CD14-positive monocyte (primary cell): ENCODE measurements at places on chromosomes 11 and 22. TPM values are rescaled to one million over a fixed set of nuclear protein-coding genes. Genes with fewer than 3 reads are reported as not detected.

DNA sequence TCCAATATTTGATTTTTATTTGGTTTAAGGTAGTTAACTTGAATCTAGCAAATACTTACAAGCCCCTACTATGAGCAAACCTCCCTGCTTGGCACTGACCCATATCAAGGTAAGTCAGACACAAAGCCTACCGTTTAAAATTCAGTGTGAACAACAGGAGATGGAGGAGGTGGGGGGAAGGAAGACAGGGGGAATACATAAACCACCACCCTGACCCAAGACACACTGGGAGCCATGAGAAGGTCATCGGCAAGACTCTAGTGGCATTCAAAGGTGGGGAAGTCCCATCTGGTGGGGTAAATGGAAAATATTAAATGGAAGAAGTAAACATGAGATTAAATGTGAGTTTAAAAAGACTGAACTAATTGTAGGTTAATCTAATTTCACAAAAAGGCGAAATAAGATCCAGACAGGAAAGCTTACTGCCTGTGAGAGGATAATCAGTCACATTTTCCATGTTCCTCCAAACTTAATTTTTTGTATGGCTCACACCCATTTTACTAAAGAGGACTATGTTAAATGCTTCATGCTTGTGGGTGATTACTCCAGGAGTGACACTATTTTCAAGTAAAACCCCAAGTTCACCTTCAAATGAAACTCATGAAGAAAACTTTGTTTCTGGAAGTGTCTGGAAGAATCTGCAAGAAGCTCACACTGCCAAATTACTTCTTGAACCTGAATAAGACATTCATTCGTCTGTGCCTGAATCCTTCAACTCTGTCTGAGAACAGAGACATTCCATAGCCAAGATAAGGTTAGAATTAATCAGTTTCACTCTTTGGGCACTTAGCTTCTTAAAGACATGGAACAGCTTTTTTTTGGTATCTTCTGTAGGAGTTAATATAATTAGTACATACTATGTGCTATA lies 51.7 kb downstream of the PITPNB start:
- H3K36me3 ChIP-seq, result peaks cover 34% of the 10 kb centered on the region
- no peak for DNase-seq
- H3K4me3 ChIP-seq, result no peak overlapping the region
- no peaks in the 10 kb centered on the region for H3K27me3 ChIP-seq
- peaks cover 18% of the 10 kb centered on the region for H3K4me1 ChIP-seq
- H3K27ac ChIP-seq, result no peak overlapping the region

DNA sequence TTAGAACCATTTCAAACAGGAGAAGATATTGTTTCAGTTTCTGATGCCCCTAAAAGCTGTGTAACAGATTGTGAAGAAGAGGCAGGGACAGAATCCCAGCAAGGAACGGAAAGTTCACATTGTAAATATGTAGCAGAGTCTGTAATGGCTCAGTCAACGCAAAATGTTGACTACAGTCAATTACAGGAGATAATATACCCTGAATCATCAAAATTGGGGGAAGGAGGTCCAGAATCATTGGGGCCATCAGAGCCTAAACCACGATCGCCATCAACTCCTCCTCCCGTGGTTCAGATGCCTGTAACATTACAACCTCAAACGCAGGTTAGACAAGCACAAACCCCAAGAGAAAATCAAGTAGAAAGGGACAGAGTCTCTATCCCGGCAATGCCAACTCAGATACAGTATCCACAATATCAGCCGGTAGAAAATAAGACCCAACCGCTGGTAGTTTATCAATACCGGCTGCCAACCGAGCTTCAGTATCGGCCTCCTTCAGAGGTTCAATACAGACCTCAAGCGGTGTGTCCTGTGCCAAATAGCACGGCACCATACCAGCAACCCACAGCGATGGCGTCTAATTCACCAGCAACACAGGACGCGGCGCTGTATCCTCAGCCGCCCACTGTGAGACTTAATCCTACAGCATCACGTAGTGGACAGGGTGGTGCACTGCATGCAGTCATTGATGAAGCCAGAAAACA lies 40.8 kb downstream of the IGLL1 start:
- H3K4me3 ChIP-seq, result no peak overlapping the region
- H3K36me3 ChIP-seq, result no peaks in the 10 kb centered on the region
- H3K4me1 ChIP-seq, result peaks cover 3% of the 10 kb centered on the region
- no peak overlapping the region for H3K27ac ChIP-seq

DNA sequence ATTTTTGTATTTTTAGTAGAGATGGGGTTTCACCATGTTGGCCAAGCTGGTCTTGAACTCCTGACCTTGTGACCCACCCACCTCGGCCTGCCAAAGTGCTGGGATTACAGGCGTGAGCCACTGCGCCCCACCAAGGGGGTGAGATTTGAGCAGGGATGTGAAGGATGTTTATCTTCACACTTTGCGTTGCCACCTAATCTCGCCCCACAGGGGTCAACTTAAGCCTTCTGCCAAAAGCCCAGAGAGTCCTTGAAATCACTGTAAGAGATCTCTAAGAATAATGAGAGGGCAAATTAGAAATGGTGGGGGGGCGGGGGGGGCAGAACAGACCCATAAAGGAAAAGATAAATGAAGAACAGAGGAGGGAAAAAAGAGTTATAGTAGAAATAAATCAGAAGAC lies 158.3 kb upstream of the TIMP3 start:
- peaks cover 9% of the 10 kb centered on the region for H3K4me1 ChIP-seq
- no peaks in the 10 kb centered on the region for H3K27me3 ChIP-seq
- no peak overlapping the region for H3K4me3 ChIP-seq
- no peak overlapping the region for H3K27ac ChIP-seq
- no peaks in the 10 kb centered on the region for H3K36me3 ChIP-seq

SHANK3 gene
- not detected for polyA plus RNA-seq

BARX2 gene
- not detected in 2 replicates for polyA plus RNA-seq

- H3K36me3 ChIP-seq, result no peaks in the 10 kb centered on the region
- H3K27me3 ChIP-seq, result no peaks in the 10 kb centered on the region
- H3K4me3 ChIP-seq, result no peak overlapping the region
- no peak for DNase-seq
- no peak overlapping the region for H3K27ac ChIP-seq
Observed at GRCh38 chr11:74437441-74438042, 29.8 kb downstream of the KCNE3 start.

- no peaks in the 10 kb centered on the region for H3K4me1 ChIP-seq
- H3K4me3 ChIP-seq, result no peak overlapping the region
- H3K27ac ChIP-seq, result no peak overlapping the region
- H3K27me3 ChIP-seq, result no peaks in the 10 kb centered on the region
- DNase-seq, result no peak
Observed at GRCh38 chr11:80204021-80204420, 763.2 kb upstream of the TENM4 start.

GRCh38 chr11:16460508-16460907 lies 104.2 kb upstream of the SOX6 start:
- no peaks in the 10 kb centered on the region for H3K36me3 ChIP-seq
- no peaks in the 10 kb centered on the region for H3K4me1 ChIP-seq
- no peaks in the 10 kb centered on the region for H3K27me3 ChIP-seq

OR4D11 gene
- not detected in 2 replicates for polyA plus RNA-seq

DNA sequence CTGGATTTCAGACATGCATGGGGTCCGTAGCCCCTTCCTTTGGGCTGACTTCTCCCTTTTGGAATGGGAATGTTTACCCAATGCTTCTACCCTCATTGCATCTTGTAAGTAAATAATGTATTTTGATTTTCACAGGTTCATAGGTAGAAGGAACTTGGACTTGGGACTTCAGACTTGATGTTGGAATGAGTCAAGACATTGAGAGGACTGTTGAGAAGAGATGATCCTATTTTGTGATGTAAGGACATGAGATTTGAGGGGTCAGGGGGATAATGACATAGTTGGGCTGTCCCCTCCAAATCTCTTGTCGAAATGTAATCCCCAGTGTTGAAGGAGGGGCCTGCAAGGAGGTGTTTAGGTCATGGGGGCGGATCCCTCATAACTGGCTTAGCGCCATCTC lies 933 bp upstream of the KRTAP5-10 start:
- no peaks in the 10 kb centered on the region for H3K36me3 ChIP-seq
- no peak overlapping the region for H3K4me3 ChIP-seq
- no peak for DNase-seq
- H3K27ac ChIP-seq, result no peak overlapping the region
- no peaks in the 10 kb centered on the region for H3K4me1 ChIP-seq
- H3K27me3 ChIP-seq, result peaks cover 8% of the 10 kb centered on the region

NLRP14 gene
- not detected in 2 replicates for polyA plus RNA-seq

GRCh38 chr22:48827904-48828555 lies 999.6 kb downstream of the BRD1 start:
- H3K27ac ChIP-seq, result no peak overlapping the region
- no peaks in the 10 kb centered on the region for H3K36me3 ChIP-seq
- no peak for DNase-seq

DNA sequence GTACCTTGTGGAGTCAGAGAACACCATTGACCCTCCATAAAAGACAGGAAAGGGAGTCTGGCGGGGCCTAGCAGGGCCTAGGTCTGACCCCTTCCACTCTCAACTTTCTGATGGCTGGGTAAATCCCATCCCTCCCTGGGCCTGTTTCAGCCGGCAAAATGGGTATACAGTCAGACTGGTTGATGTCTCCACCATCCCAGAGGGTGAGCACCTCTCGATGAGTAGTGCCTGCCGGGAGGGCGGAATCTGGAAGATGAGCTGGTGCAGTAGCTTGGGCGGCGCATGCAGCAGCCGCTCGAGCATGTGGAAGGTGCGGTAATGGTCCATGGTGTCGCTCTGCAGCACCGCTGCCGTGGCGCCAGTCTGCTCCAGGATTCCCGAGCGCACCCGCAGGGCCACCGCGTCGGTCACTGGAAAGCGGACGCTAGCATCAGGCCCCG lies 528 bp downstream of the FIBP start:
- no peaks in the 10 kb centered on the region for H3K27me3 ChIP-seq
- DNase-seq, result peak; percentile 51
- H3K4me1 ChIP-seq, result peaks cover 51% of the 10 kb centered on the region
- peaks cover 39% of the 10 kb centered on the region for H3K36me3 ChIP-seq
- peak overlapping the region; percentile 95 for H3K27ac ChIP-seq

GRCh38 chr11:115518983-115519628 lies 14.9 kb upstream of the CADM1 start:
- no peaks in the 10 kb centered on the region for H3K36me3 ChIP-seq
- H3K27ac ChIP-seq, result no peak overlapping the region
- no peaks in the 10 kb centered on the region for H3K4me1 ChIP-seq
- DNase-seq, result no peak

- no peak for DNase-seq
- no peaks in the 10 kb centered on the region for H3K4me1 ChIP-seq
Observed at GRCh38 chr11:7548659-7549274, 35.0 kb downstream of the PPFIBP2 start.

- no peak overlapping the region for H3K27ac ChIP-seq
- no peaks in the 10 kb centered on the region for H3K36me3 ChIP-seq
- no peaks in the 10 kb centered on the region for H3K27me3 ChIP-seq
Observed at GRCh38 chr22:24504540-24504939, 9.4 kb downstream of the UPB1 start.

DNA sequence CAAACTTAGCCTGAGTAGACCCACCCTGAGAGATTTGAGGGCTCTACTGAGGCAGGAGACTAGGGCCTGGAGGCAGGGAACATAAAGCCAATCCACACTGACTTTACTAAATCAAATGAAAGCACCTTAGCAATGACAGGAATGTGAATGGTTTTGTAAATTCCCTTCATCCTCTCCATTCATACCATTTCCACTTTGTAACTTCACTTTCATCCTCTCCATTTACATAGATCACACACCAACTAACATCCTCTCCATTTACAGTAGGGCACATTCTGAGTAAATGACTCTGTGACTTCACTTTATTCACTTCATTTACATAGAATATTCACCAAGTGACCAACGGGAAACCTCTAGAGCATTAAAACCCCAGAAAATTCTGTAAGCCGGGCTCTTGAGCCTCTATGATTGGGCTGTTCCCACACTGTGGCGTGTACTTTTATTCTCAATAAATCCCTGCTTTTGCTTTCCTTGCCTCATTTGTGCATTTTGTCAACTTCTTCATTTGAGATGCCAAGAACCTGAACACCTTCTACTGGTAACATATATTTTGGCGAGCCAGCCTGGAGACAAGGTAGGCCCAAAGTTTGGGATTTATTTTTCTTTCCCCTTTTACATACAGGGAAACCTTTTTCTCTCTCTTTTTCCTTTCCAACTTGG lies 82.9 kb downstream of the PIWIL4 start:
- H3K36me3 ChIP-seq, result no peaks in the 10 kb centered on the region
- DNase-seq, result no peak
- no peak overlapping the region for H3K4me3 ChIP-seq
- H3K27ac ChIP-seq, result peak overlapping the region; percentile 52
- peaks cover 30% of the 10 kb centered on the region for H3K4me1 ChIP-seq

DNA sequence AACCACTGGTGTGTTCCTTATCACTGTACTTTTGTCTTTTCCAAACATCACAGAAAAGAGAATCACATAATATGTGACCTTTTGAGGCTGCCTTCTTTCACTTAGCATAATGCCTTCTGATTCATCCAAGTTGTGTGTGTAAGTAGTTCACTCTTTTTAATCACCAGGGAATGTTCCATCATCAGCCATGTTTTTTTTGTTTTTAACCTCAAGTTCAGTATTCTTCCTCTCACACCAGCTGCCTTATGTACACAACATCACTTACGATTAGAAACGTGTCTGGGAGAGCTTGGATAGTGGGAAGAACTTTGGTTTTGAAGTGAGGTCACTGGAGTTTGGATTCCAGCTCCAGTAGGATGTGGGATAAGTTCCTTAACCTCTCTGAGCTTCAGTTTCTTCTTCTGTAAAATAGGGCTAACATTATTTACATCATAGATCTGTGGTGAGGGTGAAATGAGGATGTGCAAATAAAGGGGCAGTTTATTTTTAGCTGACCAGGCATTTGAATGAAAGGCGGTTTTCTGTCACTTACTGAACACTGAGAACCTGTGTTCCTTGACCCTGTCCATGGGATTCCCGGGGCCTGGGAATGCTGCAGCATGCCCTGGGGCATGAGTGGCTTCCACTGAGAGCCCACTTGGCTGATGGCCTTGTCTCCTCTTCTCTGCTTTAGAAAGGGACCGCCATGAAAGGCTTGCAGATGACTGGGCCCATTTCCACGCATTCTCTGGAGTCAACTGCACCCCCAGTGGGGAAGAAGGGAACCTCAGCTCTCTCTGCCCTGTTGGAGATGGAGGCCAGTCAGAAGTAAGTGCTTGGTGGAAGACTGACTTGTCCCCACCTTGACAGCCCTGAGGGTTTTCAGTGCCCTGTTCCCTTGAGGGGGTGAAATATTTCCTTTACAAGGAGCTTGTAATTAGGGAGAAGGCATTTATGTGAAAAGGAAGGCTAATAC lies 92.6 kb downstream of the DEPDC5 start:
- H3K4me1 ChIP-seq, result peaks cover 3% of the 10 kb centered on the region
- no peaks in the 10 kb centered on the region for H3K27me3 ChIP-seq
- peaks cover 90% of the 10 kb centered on the region for H3K36me3 ChIP-seq
- DNase-seq, result no peak
- no peak overlapping the region for H3K4me3 ChIP-seq
- H3K27ac ChIP-seq, result no peak overlapping the region

- no peak for DNase-seq
- no peaks in the 10 kb centered on the region for H3K36me3 ChIP-seq
- H3K27ac ChIP-seq, result no peak overlapping the region
- no peak overlapping the region for H3K4me3 ChIP-seq
Observed at GRCh38 chr11:23112987-23113886, 253.0 kb upstream of the CCDC179 start.
